Inflammatory macrophage treated with lipopolysaccharide for 1 hour (primary cell): ENCODE measurements at places on chromosomes 16 and 17.

DNA sequence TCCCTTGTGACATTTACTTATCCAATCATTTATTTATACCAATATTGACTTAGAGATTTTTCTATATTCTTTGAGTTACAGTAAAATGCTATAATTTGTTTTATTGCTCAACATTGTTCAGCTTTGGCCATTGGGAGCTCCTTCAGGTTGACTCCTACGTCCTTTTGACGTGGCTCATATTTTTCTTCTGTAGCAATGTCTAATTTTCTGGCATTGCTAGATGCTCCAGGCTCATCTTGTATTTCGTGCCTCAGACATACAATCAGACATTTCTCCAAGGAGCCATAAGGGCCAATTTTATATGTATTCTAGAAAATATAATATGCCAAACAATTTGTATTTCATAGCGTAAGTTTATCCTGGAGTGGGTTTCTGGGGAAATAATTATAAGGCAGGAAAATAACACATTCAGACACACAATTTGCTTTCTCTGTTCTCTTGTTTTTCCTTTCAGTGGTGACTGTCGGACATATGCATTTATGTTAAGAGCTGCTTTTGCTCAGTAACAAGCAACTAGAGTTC lies 355.1 kb upstream of the MON1B start:
- DNase-seq: no peak

DNA sequence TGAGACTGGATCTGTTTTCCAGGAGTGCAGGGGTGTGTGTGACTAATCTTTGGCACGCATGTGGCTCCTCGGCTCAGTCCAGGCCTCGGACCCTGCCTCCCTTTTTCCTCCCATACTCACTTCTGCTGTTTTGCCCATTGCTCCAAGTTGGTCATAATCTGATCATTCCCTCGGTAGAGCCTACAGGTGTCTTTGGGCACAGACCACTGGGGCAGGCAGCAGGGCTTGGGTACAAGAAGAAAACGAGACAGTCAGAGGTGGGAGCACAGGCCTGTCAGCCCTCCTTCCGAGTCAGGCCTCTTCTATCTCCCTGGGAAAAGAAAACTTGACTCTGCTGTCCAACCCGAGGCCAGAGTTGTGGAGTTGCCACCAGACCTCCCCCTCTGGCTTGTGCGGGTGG lies 29.8 kb downstream of the DHX38 start:
- DNase-seq: no peak

GRCh38 chr16:19118938-19119431 lies 5.2 kb downstream of the ITPRIPL2 start:
- peak; percentile 95 for DNase-seq

- DNase-seq: no peak
Measured at GRCh38 chr17:1742371-1743087, at the start of gene SERPINF2. TSS of gene SERPINF2 (plus strand) at chr17:1742871. CDS start at chr17:1744996, 2,125 bp downstream.

- DNase-seq: peak; percentile 48
Measured at GRCh38 chr16:27867122-27868110, 196.1 kb downstream of the GSG1L start.
